Stimulated activated CD8-positive, alpha-beta memory T cell treated with anti-CD3 and anti-CD28 coated beads, Interleukin-15, amount 100 ng/mL, for 1 hour (primary cell): ENCODE measurements at places on chromosomes 7 and 10.

DNA sequence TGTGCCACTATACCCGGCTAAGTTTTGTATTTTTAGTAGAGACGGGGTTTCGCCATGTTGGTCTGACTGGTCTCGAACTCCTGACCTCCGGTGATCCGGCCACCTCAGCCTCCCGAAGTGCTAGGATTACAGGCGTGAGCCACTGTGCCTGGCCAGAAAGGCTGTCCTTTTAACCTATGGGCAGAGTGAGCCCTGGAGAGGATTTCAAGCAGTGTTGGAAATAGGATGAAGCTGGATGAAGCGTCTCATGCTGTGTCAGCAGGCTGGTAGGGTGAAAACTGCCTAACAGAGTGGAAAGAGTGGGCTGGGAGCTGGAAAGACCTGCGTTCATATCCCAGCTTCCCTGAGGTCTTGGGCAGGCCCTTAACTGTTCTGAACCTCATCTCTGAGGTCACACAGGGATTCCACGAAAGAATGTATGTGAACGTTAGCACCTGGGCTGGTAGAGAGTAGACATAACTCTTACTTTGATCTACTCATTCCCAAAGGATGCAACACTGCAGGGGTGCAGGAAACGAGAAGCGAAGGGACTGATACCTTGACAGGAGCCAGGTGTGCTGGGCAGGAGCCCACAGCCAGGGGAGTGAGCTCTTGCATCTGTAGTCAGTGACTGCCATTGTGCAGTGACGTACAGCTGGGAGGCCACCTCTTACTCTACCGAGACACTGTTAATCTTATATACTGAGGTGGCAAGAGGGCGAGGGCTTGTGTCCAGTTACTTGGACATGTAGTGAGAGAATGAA is 34.1 kb downstream of the WBP1L start:
- no peak for DNase-seq

DNA sequence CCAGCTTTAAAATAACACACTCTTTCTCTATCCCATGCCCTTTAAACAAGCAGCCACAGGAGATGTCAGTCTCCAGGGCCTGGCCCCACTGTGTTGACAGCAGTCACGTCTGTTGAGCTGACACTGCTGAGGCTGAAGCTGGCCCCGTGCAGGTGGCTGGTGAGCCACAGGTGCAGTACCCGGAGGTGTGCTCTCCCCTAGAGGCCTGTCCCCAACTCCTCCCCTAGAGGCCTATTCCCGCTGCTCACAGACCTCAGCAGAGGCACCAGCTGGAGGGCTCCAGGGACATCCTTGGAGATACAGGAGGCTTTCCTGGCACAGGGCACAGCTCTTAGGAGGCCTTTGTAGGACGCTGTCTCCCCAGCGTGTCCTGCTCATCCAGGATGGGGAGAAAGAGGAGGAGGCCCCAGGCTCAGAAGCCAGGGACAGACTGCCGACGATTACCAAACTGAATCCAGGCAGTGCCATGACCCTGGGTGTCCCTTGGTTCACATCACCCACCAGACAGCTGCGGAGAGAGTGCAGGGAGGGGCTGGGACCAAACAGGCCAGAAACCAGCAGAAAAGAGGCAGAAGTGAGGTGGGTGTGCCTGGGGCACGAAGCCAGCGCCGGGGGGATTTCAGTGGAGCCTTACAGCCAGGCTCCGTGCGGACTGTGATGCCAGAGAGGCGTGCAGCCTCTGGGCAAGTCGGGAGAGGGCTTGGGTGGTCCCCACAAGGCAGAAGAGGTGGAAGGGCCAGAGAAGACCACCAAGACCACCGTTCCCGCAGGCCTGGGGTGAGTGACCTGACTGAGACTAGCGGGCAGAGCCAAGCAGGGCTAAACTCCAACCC is 18.5 kb upstream of the TTYH3 start:
- DNase-seq = no peak

- no peak for DNase-seq
Observed at GRCh38 chr10:58266003-58266825, 1.5 kb downstream of the IPMK start.

- no peak for DNase-seq
Observed at GRCh38 chr7:137882261-137882668, 35.5 kb upstream of the DGKI start.

DNA sequence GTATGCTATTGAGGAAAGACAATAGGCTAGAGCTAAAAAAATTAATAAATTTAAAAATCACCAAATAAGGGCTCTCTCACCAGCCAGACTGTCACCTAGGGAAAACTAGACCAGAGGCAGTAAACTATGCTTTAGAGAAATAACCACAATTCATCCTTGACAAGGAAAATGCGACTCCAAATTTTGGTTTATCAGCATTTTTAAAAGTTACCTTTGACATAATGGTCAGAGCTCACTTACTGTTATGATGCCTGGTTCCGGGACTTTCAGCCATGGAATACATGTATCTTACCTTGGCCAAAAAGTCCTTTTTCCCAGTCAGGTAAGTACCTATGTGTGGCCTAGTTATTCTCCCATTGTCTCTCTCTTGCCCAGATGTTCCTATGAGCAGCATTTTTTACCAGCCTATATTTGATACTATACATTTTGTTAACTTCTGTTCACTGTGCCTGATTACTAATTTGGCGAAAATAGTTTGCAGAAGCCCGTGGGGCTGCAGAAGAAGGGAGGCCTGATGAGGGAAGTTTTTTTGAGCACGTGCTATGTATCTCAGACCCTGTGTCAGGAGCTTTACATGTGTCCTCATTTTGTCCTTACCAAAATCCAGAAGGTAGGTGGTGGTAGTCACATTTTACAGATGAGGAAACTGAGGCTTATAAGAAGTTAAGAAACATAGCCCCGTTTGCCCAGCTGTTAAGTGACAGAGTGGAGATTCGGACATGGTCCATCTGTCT is 149.7 kb downstream of the CELF2 start:
- no peak for DNase-seq

DNA sequence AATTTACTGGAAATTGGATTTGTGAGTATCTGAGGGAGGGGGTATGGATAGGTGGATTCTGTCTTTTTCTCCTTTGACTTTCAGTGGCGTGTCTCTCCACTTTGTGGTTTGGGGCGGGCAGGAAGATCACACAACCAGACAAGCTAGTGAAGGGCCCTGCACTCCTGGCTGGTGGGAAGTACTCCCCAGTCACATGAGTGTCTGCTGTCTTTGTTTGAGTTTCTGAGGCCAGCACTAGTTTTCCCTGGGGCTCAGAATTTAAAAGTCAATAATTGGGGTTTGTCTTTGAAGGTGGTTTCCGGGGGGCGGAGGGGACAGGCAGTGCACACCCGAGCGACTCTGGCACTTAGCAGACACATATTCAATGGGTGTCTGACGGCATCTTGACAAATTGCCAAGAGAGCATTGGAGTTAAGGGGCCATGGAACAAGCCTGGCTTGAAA is 120.1 kb downstream of the WDFY4 start:
- no peak for DNase-seq

- no peak for DNase-seq
Observed at GRCh38 chr10:8050556-8051108, 3.9 kb upstream of the GATA3 start.

GRCh38 chr7:17492437-17492836 is 194.0 kb downstream of the AHR start:
- DNase-seq = no peak
